ENCODE measurements at places on chromosomes 7 and 10. TPM values are rescaled to one million over a fixed set of nuclear protein-coding genes. Genes with fewer than 3 reads are reported as not detected.

GRCh38 chr10:118966076-118966849 is 63.3 kb upstream of the NANOS1 start:
- no peak overlapping the region for H3K4me3 ChIP-seq
- H3K27ac ChIP-seq, result no peak overlapping the region
- H3K27me3 ChIP-seq, result no peaks in the 10 kb centered on the region

DNA sequence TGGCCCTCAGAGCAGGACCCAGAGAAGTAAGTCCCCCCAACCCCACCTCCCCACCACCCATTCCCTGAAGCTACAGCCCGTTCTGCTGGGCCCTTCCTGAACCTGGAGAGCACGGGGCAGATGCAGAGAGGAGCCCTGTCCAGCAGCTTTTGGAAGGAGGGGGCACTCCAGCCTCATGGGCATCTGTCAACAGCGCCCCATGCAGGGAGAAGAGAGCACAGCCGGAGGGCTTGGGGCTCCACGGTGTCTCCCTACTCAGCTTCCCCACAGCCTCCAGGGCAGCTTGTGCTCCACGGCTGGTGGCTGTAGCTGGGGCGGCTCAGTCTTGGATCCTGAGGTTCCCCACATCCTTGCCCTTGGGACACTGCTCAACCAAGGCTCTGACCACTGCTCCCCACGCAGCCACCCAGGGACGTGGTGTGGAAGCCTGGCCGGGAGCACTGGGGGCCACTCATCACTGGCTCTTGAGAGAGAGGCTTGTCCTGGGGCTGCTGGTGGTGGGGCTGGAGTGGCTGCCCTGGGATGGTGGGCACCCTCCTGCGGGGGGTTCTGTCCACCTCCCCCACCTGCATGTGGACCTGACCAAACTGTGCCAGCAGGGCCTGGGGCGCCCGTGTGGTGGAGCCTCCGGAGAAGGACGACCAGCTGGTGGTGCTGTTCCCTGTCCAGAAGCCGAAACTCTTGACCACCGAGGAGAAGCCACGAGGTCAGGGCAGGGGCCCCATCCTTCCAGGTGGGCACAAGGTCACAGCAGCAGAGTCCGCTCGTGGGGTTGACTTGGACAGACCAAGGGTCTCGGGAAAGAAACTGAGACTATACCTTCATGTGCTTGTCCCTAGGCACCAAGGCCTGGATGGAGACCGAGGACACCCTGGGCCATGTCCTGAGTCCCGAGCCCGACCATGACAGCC is 4.5 kb downstream of the PRAP1 start:
- no peak overlapping the region for H3K27ac ChIP-seq
- no peak for DNase-seq
- no peaks in the 10 kb centered on the region for H3K27me3 ChIP-seq
- no peaks in the 10 kb centered on the region for H3K36me3 ChIP-seq
- no peaks in the 10 kb centered on the region for H3K4me1 ChIP-seq
- H3K4me3 ChIP-seq, result no peak overlapping the region

DNA sequence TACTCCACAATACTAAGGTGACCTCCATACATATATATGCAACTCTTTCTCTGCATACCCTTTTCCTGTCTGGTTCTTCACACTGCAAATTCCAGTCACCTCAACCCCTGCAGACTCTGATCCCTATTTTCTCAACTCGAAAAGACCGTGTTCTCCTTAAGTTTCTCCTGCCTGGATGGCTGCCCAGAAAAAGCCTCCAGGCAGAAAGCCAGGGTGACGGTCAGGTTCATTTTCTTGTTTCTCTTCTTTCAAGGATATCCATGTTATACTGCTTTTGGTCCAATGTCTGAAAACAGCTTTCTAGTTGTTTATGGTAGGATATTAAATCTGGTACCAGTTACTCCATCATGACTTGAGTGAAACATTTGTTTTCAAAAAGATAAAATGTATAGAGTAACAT is 267.8 kb upstream of the MYO3A start:
- H3K27me3 ChIP-seq, result no peaks in the 10 kb centered on the region
- no peaks in the 10 kb centered on the region for H3K4me1 ChIP-seq
- H3K36me3 ChIP-seq, result no peaks in the 10 kb centered on the region
- DNase-seq, result no peak
- no peak overlapping the region for H3K4me3 ChIP-seq
- no peak overlapping the region for H3K27ac ChIP-seq

GRCh38 chr10:60778971-60779796 is 906 bp downstream of the CDK1 start:
- no peak for DNase-seq
- peaks cover 31% of the 10 kb centered on the region for H3K36me3 ChIP-seq
- no peak overlapping the region for H3K27ac ChIP-seq
- H3K4me3 ChIP-seq, result peak overlapping the region; percentile 91
- H3K4me1 ChIP-seq, result peaks cover 32% of the 10 kb centered on the region

DNA sequence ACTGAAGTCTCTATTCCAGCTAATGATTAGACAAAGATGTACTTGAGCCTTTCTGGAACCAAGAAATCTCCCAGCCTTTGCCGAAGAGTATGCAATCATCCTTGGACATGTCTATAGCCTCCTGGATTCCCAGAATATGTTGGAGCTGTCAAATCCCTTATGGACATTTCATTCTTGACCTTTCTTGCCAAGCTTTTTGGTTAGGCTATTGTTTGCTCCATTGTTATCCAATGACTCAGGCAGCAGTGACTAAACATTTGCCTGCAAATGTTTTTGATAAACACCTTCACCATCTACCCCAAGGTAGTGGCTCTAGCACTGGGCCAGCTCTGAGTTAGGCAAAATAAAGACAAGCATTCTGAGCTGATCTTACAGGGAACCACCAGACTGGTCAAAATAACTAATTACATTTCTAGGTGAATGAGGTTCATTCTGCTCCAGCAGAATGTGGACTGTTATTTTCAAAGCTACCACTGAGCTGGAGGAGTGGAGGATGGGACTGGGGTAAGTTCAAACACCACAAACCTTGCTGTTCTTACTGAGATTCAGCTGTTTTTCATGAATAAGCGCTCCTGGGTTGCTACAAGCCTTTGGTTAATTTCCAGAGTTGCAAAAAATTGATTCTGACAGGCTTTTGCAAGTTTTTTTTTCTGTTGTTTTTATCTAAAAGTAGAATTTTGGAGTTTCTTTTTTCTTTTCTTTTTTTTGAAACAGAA is 81.0 kb downstream of the TMEM270 start:
- no peak overlapping the region for H3K4me3 ChIP-seq
- no peak overlapping the region for H3K27ac ChIP-seq
- peak; percentile 65 for DNase-seq

GRCh38 chr7:1567049-1567771 is 2.6 kb downstream of the PSMG3 start:
- H3K4me1 ChIP-seq, result peaks cover 34% of the 10 kb centered on the region
- peak overlapping the region; percentile 24 for H3K27ac ChIP-seq
- peak; percentile 59 for DNase-seq
- H3K4me3 ChIP-seq, result no peak overlapping the region
- H3K27me3 ChIP-seq, result no peaks in the 10 kb centered on the region
- peaks cover 6% of the 10 kb centered on the region for H3K36me3 ChIP-seq

DNA sequence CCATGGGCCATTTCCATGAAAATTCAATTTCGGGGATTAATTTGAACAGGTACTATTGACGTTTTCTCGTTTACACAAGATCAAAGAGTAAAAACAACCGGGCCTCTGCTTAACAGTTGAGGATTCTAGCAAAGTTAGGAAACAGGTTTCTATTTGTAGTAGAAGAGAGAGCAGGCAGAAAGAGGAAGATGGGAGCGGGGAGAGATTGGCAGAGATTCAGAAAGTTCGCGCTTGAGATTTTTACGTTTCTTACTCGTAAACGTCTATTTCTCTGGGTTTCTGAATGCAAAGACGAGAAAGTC is 571 bp upstream of the VWC2 start:
- no peaks in the 10 kb centered on the region for H3K27me3 ChIP-seq
- no peaks in the 10 kb centered on the region for H3K36me3 ChIP-seq
- no peaks in the 10 kb centered on the region for H3K4me1 ChIP-seq
- H3K4me3 ChIP-seq, result no peak overlapping the region
- DNase-seq, result no peak
- H3K27ac ChIP-seq, result no peak overlapping the region

- H3K27me3 ChIP-seq, result no peaks in the 10 kb centered on the region
- H3K36me3 ChIP-seq, result no peaks in the 10 kb centered on the region
- no peak for DNase-seq
Measured at GRCh38 chr10:115918812-115919211, 354.2 kb downstream of the GFRA1 start.

DNA sequence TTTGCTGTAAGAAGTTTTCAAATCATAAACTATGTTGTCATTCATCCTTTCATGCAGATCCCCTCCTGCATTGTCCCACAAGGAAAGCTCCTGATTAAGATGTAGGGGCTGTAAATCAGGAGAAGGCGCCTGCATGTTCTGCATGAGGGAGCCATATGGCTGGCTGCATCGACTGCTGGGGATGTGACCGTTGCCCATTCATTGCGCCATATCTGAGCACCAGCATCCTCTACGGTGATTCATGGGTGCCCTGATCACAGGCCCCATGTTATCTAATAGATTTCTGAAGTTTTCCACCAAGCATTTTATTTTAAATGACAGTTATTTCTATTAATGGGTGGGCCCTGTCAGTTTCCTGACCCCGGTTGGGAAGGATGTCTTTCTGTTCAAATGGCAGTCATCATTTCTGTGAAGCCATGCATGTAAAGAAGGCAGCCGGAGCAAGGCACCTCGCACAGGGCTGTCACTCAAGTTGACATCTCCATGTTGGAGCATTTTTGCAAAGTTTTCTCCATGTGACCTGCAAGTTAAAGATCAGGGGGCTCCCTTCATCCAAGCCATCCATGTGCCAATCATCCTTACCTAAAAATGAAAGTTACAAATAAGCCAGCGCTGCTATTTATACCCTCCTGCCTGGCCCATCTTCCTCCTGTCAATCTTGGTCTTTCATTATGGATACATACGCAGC is 128.8 kb downstream of the TEX36 start:
- no peaks in the 10 kb centered on the region for H3K4me1 ChIP-seq
- H3K27me3 ChIP-seq, result no peaks in the 10 kb centered on the region
- no peak overlapping the region for H3K4me3 ChIP-seq
- no peaks in the 10 kb centered on the region for H3K36me3 ChIP-seq
- no peak for DNase-seq
- no peak overlapping the region for H3K27ac ChIP-seq

Gene TMEM178B
- total RNA-seq, result not detected

Gene SLC16A9
- total RNA-seq, result not detected

Gene KIAA1217
- 26.2 TPM for total RNA-seq

Gene SERPINE1
- 45.8 TPM for total RNA-seq

All from PC-9 (cell line).